ENCODE measurements at places on chromosomes 12 and 14. TPM values are rescaled to one million over a fixed set of nuclear protein-coding genes. Genes with fewer than 3 reads are reported as not detected.

DNA sequence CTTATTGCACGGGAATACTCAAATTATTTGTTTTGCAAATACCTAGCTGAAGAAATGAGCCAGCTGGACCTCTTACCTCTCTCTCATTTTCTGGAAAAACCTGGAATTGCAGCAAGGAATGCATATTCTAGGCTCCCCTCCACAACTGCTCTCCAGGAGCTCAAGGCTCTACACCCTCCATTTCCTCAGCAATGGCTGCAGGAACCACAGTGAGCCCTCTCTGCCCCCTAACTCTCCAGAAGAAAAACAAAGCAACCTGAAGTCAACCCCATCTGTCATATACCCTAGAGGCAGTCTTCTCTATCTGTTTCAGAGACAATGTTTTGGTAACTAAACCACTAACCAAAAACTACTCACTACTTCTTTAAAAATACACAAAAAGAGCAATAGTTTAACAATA, 221.6 kb downstream of the SLC25A21 start:
- no peak for DNase-seq
- H3K27ac ChIP-seq = no peak overlapping the region
- H3K27me3 ChIP-seq = no peaks in the 10 kb centered on the region

GRCh38 chr12:15620741-15621539, 168.2 kb downstream of the EPS8 start:
- no peak overlapping the region for H3K27ac ChIP-seq
- no peak overlapping the region for H3K4me3 ChIP-seq
- DNase-seq = no peak
- no peaks in the 10 kb centered on the region for H3K27me3 ChIP-seq
- no peaks in the 10 kb centered on the region for H3K4me1 ChIP-seq
- peaks cover 8% of the 10 kb centered on the region for H3K36me3 ChIP-seq

DNA sequence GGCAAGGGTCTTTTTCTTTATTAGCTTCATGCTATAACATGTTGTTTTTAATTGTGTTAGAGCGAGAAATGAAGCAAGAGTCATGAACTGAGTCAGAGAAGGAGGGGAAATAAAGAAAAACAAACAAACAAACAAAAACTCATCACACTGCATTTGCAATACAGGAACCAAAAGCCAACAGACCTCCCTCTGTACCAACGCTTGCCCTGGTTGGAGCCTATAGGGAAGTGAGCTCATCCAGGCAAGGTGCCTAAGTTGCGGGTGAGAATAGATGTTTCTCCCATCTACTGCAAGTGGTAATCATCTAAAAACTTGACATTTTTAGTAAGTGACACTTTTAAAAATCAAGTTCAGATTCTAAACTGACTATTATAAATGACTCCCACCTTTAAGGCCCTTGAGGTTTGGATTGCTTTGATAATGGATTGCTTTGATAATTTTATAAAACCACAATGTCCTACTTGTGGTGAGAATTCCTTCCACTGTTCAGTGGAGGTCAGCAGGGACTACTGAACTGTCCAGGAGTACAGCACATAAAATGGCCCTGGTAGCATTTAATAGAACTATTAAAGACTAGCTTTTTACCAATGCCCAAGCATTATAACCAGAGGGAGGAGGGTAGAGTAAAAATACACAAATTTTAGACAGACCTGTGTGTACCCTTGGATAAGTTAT, 31.3 kb downstream of the SLC38A1 start:
- H3K4me3 ChIP-seq = no peak overlapping the region
- no peaks in the 10 kb centered on the region for H3K4me1 ChIP-seq
- H3K27ac ChIP-seq = no peak overlapping the region
- H3K27me3 ChIP-seq = no peaks in the 10 kb centered on the region

ITGA7 gene
- total RNA-seq = 130 TPM

GNG2 gene
- total RNA-seq = 19.0 TPM

DNA sequence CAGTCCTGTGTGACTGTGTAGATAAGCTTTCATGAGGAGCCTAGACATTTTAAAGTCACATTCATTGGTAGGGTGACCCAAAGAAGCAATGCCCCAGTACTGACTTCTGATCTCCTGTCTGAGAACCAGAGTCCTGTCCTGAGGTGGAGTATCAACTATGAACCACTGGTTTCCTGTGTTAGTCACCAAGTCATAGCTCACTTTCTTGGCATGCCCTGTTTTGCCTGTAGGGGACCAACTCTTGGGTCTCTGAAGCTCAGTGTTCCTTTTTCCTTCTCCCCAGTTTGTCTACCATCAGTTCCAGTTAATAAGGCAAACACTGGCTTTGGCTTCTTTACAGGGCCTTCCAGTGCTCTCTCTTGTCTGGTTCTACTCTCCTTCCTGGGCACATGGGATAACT, 97.4 kb downstream of the C12orf75 start:
- H3K36me3 ChIP-seq = no peaks in the 10 kb centered on the region
- no peaks in the 10 kb centered on the region for H3K4me1 ChIP-seq
- H3K4me3 ChIP-seq = no peak overlapping the region
- no peaks in the 10 kb centered on the region for H3K27me3 ChIP-seq
- DNase-seq = peak; percentile 52
- H3K27ac ChIP-seq = no peak overlapping the region

GRCh38 chr12:103166949-103167348, 209.5 kb downstream of the ASCL1 start:
- no peaks in the 10 kb centered on the region for H3K4me1 ChIP-seq
- no peaks in the 10 kb centered on the region for H3K36me3 ChIP-seq
- DNase-seq = no peak
- no peaks in the 10 kb centered on the region for H3K27me3 ChIP-seq
- H3K27ac ChIP-seq = no peak overlapping the region
- H3K4me3 ChIP-seq = no peak overlapping the region

GPR84 gene
- not detected for total RNA-seq

DNA sequence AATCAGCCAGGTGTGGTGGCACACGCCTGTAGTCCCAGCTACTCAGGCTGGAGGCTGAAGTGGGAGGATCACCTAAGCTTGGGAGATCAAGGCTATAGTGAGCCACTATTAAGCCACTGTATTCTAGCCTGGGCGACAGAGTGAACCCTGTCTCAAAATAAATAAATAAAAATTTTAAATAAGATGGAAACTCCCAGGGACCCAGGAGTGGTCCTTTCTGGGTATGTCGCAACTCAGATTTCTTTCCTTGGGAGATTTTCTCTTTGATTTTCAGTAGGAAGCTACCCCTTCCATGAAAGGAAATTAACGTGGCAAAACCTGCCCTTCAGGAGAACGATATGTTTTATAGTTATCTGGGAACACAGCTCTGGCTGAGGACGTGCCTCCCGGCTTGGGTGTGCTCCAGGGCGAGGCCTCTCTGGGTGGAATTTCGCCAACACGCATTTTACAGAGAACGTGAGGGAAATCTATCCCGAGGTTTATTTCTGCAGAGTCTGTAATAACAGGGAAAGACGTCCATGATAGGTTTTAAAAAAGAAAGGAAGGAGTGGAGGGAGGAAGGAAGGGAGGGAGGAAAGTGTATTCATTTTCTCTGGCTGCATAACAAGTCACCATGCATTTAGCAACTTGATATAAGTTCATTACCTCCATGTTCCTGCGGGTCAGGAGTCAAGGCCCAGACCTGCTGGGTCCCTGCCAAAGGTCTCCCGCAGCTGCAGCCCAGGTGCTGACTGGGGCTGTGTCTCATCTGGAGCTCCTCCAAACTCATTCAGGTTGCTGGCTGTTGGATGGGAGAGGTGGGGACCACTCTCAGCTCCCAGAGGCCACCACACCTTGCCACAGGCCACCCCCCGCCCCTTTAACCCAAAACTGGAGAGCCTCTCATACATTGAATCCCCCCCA, 80.6 kb upstream of the GSC start:
- H3K4me1 ChIP-seq = no peaks in the 10 kb centered on the region
- H3K36me3 ChIP-seq = no peaks in the 10 kb centered on the region
- H3K27ac ChIP-seq = no peak overlapping the region
- no peaks in the 10 kb centered on the region for H3K27me3 ChIP-seq

DNA sequence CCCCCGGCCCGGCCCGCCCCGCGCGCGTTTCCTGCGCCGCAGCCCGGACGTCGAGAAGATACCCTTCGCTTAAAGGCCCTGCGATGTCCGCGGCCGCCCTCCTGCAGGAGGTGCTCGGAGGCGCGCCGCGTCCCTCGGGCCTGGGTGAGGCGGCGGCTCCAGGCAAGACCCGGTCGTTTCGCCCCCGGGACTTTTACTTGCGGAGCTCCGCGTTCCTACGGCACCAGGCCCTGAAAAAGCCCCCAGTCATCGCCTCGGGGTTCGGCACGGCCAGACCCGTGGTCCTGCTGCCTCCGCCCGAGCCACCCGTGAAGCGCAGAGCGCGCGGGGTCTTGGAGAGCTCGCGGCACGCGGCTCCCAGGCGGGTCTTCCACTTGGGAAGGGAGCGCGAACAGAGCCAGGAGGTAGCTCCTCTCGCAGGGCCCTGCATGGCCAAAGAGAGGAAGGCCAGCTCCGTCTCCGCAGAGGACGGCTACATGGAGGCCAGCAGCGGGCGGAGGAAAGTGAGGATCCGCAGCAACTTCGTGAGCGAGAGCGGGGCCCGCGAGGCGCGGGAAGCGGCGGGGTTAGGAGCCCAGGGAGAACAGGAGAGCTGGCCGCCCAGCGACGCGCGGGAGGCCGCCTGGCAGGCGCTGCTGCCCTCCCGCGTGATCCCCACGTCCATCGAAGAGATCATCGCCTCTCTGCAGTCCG, 26.9 kb downstream of the TTC6 start:
- H3K27me3 ChIP-seq = peaks cover 3% of the 10 kb centered on the region
- no peaks in the 10 kb centered on the region for H3K4me1 ChIP-seq
- no peak overlapping the region for H3K27ac ChIP-seq
- DNase-seq = peak; percentile 43
- no peaks in the 10 kb centered on the region for H3K36me3 ChIP-seq

GRCh38 chr12:3417113-3417512, 73.9 kb upstream of the PRMT8 start:
- no peak for DNase-seq
- no peaks in the 10 kb centered on the region for H3K4me1 ChIP-seq
- no peak overlapping the region for H3K4me3 ChIP-seq
- H3K27ac ChIP-seq = no peak overlapping the region

SERPINA9 gene
- not detected for total RNA-seq

- no peak overlapping the region for H3K4me3 ChIP-seq
- no peak for DNase-seq
These were observed 30.7 kb downstream of the PPP1R36 start for GRCh38 chr14:64580467-64580866.

- peaks cover 51% of the 10 kb centered on the region for H3K27me3 ChIP-seq
- H3K27ac ChIP-seq = no peak overlapping the region
- H3K4me1 ChIP-seq = no peaks in the 10 kb centered on the region
- H3K4me3 ChIP-seq = no peak overlapping the region
- no peaks in the 10 kb centered on the region for H3K36me3 ChIP-seq
These were observed 1.8 kb downstream of the ESRRB start for GRCh38 chr14:76377735-76378074.

RAD51AP1 gene
- total RNA-seq = 4.1 TPM

GRCh38 chr14:89165189-89166181, 251.5 kb downstream of the FOXN3 start:
- DNase-seq = no peak
- H3K36me3 ChIP-seq = peaks cover 5% of the 10 kb centered on the region
- peak overlapping the region; percentile 43 for H3K27ac ChIP-seq
- no peaks in the 10 kb centered on the region for H3K27me3 ChIP-seq
- peaks cover 2% of the 10 kb centered on the region for H3K4me1 ChIP-seq
- peak overlapping the region; percentile 24 for H3K4me3 ChIP-seq

TAS2R13 gene
- 1.7 TPM for total RNA-seq

DNA sequence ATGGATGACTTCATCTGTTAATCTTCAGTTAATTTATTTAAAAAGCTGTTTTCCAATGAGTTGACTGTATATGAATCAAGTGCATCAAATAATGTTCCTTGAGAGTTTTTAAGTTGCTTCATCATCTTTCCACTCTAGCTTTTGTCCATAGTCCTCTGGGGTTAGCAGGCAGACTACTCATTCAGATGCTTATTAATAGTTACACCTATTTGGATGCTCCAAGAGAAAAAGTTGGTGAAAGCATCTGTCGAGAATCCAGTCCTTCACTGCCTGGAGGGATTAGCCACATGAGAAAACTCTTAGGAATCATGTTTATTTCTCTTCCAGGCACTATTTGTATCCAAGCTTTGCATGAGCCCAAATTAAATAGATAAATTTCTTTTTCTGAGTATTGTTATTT, 70.2 kb downstream of the DACT1 start:
- H3K4me1 ChIP-seq = no peaks in the 10 kb centered on the region
- H3K4me3 ChIP-seq = no peak overlapping the region
- no peak for DNase-seq
- H3K27ac ChIP-seq = no peak overlapping the region
- no peaks in the 10 kb centered on the region for H3K36me3 ChIP-seq

DNA sequence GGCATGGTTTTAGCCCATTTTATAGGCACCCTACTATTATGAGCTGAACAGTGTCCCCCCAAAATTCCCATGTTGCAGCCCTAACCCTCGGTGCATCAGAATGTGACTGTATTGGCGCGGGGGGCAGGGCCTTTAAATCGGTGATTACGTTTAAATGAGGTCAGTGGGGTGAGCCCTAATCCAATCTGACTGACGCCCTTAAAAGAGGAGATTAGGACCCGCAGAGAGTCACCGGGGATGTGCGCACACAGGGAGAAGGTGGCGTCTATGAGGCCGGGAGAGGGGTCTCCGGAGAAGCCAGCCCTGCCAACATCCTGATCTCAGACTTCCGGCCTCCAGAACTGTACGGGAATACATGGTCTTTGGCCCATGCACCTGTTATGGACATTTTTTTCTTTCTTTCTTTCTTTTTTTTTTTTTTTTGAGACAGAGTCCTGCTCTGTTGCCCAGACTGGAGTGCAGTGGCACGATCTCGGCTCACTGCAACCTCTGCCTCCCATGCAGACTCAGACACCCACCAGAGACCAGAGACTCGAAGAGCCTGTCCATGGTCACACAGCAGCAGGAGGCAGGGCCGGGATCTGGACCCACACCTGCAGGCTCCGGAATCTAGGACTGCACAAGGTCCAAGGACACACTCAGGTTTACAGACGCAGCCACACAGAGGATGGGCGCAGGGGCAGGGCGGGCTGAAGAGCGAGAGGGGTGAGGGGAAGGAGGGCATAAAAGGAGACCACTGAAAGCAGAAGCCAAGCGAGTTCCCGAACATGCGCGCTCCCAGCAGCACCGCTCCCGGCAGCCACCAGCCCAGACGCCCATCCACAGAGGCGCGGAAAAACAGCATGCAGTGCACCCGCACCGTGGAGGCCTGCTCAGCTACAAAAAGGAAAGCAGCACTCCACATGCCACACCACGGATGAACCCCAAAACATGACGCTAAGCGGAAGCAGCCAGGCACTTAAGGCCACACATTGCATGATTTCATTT, 19.0 kb downstream of the SCARB1 start:
- no peaks in the 10 kb centered on the region for H3K36me3 ChIP-seq
- H3K27ac ChIP-seq = no peak overlapping the region
- peaks cover 6% of the 10 kb centered on the region for H3K4me1 ChIP-seq
- no peak for DNase-seq

TSHR gene
- total RNA-seq = not detected

Measured in fibroblast of lung (primary cell).